ENCODE measurements at places on chromosomes 2 and 18.
A peak's percentile ranks its signal among the peaks of the same experiment; 100 is the strongest.

GRCh38 chr2:215441560-215442400 is 5.9 kb upstream of the FN1 start:
- DNase-seq: peak; percentile 51

DNA sequence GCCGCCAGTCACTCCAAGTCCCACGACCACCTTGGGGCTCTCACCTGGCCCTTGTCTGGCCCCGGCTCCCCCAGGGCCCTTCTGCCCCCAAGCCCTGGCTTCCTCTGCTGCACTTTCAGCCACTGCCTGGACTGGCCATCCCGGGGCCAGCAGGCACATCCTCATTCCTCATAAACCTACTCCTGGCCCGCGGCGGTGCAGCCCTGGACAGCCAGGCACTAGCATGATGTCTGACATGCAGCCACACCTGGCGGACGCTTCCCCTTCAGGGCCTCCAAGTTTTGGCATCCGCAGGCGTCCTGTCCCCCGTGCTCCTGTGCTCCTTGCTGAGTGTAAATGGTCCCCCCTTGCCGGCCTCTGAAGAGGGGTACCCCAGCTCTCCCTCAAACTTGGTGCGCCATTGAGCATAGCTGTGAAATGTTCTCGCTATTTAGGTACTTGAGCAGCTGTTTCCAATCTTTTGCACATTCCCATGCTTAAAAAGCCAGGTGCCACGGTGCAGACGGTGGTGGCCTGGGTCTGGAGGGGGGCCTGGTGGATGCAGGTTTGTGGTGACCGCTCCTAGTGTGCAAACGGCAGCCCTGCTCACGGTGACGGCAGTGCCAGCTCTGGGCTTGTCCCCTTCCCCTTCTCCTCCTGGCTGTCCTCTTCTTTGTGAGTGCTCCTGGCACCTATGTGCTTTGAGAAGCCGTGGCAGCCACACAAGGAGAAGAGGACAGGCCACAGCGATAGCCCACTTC is 123.8 kb downstream of the MBP start:
- DNase-seq: no peak

GRCh38 chr2:74792282-74792681 is 41.6 kb upstream of the HK2 start:
- no peak for DNase-seq

DNA sequence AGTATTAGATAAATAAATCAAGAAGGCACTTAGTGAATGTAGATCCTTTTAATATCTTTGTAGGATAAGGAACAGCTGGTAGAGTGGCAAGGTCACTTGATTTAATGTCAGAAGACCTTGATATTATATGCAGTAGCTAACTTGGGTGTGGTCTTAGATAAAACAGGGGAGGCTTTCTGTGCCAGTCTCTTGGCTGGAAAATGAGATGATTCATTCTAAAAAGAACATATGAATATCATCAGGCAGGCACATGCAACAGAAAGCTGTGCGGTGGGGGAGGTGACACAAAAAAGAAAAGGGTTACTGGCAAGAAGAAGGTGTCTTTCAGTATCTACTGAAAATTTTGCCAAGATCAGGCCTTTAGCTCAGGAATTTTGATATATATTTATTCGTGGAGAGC is 931.7 kb upstream of the CELF4 start:
- no peak for DNase-seq

Measured in ELR (cell line).